Right atrium auricular region (tissue), 2 donors: ENCODE measurements at places on chromosomes 6 and 20.

GRCh38 chr6:101845621-101846020, 452.1 kb downstream of the GRIK2 start:
- DNase-seq: no peak

DNA sequence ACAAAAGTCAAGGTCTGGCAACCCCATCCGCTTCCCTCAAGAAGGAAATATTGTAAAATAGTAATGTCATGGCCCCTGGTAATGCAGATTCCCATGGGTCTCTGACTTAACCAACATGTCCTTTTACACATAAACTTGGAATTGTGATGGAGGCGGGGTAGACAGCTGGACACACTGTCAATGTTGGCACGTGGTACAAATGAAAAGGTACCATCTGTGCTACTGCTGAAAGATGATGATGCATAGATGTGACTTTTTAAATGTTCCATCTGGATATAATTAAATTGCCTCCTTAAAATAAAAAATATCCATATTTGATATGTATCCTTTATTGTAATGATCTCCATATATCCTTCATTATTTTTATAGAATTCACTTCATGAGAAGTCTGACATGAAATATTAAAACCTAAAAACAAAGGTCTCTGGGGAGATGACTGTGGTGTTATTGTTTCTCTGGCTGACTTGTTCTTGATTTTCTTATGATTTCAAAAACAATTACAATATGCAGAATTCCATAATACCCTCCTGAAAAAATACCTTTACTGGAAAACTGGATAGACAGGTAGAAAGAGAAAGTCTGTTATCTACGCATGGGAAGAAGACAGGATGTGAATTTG, 104.5 kb downstream of the MKKS start:
- DNase-seq: no peak

- no peak for DNase-seq
Observed at GRCh38 chr20:48586730-48587129, 241.1 kb downstream of the PREX1 start.

- no peak for DNase-seq
Observed at GRCh38 chr20:62382306-62383198, 4.4 kb upstream of the RPS21 start.

DNA sequence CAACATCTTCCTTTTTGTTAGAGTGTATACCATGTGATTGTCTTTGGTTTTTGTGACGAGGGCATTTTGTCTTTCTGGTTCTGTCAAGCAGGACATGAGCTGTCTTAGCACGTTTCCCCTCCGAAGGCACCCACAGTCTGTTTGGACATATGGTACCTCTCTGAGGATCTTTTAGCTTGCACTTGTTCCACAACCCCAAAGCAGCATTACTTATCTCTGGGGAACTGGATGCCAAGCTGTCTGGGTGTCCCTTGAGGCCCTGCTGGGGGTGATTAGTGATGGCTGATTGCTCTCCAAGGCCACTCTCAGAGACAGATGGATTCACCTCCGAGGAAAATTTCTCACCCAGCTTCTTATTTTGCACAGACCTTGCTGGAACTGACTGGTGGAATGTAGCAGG, 445.0 kb upstream of the CHD6 start:
- DNase-seq: no peak

DNA sequence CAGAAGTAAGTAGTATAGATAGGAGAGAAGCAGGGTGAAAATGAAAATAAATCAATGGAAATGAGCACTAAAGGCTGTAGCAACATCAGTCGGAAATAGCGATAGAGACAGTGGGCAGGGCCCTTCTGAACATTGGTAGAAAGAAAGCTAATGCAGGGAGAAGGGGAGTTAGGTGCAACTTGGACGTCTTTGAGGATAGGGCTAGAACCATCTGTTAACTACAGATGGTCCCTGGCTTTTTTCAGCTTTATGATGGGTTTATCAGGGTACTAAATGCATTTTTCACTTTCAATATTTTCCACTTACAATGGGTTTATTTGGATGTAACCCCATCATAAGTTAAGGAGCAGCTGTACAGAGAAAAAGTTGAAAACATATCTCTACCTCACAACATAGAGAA, 72.8 kb upstream of the CNR1 start:
- no peak for DNase-seq

DNA sequence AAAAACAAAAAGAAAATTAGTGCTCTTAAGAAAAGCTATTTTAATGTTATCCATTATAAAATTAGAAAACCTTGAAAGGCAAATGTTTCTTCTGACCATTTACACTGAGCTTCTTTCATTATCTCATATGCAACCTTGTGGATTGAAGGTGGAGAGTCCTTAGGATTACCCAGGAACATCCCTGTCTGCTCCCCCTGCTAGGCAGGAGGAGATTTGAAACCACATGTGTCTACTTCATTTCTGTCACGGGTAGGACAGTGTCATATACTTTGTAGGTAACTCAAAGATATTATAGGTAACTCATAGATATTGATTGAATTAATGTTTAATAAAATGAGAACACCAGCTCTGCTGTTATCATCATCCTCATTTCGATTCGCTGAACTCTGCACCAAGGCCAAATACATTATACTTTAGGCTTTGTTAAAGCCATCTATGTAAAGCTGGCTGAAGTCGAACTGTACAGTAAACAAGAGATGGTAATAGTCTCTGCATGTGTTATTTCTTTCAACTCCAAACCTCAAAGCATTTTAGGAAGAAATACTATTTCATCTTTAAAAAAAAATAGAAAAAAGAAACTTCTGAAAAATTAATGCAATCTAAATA, 49.5 kb downstream of the HDAC2 start:
- DNase-seq: no peak

DNA sequence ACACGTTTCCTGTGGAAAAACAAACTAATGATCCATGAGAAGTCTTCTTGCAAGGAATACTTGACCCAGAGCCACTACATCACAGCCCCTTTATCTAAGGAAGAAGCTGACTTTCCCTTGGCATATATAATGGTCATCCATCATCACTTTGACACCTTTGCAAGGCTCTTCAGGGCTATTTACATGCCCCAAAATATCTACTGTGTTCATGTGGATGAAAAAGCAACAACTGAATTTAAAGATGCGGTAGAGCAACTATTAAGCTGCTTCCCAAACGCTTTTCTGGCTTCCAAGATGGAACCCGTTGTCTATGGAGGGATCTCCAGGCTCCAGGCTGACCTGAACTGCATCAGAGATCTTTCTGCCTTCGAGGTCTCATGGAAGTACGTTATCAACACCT, 35.4 kb downstream of the GCNT2 start:
- DNase-seq: no peak

DNA sequence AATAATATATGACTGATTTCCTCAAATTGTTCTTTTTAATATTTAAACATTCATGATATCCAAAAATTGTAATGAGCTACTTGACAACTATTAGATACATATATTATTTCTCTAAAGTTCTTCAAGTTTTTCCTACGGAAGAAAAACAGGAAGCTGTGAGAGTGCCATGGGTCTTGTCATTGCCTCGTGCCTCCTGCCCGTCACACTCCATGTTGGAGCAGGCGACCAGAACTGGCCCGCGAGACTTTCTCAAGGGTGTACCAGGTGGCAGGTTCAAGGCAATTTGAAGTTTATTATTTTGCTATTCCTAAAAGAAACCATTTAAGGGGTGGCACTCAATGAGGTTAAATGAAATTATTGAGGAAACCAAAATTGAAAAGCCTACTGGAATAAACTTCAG, 337.2 kb downstream of the HACE1 start:
- DNase-seq: no peak

DNA sequence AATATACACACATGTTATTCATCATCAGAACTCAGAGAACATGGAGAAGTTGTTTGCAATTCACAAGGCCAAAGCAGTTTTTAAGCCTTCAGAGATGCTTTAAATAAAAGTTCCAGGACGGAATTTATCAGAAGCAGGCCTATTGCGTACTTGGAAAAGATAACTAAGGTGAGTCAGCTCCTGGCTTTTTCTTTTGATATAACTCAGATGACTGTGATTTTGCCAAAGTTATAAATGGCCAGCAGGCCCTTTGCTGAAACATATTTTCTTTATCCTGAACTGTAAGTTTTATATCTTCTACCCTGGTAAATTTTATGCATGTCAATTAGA, 55.0 kb upstream of the PLCB1 start:
- DNase-seq: no peak

GRCh38 chr20:59576216-59576953, 28.0 kb upstream of the PHACTR3 start:
- DNase-seq: no peak
